Kidney glomerular epithelial cell (primary cell): ENCODE measurements at places on chromosomes 3 and 15.
A peak's percentile ranks its signal among the peaks of the same experiment; 100 is the strongest.

DNA sequence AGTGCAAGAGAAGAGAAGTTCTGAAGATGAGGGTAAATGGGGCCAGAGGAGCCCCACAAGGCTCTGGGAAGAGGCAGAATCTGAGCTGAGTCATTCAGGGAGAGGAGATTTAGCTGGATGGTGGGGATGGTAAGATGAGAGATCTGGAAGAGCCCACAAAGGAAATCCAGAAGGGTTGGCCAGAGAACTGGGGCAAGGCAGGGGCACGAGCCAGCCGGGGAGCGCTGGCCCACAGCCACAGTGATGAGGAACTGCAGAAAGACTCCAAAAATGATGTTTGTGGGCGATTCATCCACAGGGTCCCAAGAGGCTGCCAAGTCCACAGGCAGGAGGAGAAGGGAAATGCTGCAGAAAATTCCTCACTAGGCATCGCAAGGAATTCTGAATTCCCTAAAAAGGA is 75.9 kb upstream of the ATP2B2 start:
- DNase-seq = no peak

DNA sequence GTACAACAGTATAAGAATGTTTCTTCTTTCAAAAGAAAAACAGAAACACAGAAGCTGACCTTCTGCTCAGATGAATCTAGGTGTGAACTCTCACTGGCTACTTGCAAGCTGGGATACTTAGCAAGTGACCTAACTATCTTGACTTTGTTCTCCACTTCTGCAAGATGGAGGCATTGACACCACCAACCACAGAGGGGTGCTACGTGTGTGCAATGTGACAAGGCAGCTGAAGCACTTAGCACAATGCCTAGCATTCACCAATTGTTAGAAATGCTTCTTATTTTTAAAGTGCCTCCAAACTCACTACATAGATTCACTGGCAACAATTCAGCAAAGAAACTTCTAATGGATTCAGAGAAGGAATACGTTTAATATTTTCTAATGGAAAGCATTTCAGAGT is 331.4 kb upstream of the WNT5A start:
- no peak for DNase-seq

DNA sequence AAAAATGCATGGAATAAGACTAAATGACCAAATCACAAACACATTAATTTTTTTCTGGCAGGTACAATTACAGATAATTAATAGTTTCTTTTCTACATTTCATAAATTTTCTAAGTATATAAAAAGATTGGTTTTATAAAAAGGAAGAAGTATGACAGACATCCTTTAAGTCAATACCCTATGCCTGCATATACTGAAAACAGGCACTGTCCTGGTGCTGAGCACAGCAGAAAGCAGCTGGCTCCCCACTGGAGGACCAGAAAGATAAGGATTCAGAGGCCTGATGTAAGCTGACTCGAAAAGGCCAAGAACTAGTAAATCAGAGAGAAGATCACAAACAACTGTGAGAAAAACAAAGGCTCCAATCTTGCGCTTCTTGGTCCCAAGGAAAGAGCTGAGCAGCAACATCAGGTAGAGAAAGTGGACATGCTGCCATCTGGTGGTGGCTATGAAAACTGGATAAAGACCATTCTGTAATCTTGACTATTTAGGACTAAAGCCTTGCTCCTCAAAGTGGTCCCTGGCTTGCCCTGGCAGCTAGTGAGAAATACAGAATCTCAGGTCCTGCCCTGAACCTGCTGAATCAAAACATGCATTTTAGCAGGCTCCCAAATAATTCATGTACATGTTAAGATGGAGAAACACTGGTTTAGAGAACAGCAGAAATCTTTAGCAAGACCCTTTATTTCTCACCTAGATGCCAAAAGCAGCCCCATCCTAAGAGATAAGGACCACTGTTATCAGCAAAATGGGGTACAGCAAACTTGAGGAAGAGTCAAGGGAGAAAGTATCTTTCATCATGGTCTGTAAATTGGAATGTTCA is 76.0 kb downstream of the TRANK1 start:
- DNase-seq = peak; percentile 32

DNA sequence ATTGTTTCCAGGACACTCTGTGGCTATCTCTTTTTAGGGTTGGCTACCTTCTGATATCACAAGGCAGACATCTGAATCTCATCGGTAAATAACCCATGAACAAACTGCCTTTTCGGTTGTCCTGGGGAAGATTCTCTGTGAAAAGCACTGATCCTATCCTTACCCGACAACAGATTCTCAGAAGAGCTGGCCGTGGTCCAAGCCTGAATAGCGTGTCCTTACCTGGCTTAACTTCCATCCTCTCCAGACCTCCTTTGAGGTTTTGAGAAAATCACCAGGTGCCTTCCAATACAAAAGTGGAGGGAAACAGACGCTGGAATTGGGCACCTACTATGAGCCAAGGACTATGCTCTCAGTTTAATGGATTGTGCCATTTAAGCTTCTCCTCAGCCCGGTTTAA is 87.4 kb upstream of the ARHGEF3 start:
- DNase-seq = no peak

GRCh38 chr15:39752246-39752645 is 30.4 kb downstream of the FSIP1 start:
- DNase-seq = peak; percentile 18

- DNase-seq = no peak
These were observed 130.0 kb upstream of the TJP1 start for GRCh38 chr15:29952225-29952624.

- no peak for DNase-seq
These were observed 1.2 kb downstream of the DUOX2 start for GRCh38 chr15:45112591-45113379.

- DNase-seq = no peak
These were observed 77.5 kb downstream of the IGF1R start for GRCh38 chr15:98725874-98726273.

GRCh38 chr15:100901702-100902435 is 17.3 kb upstream of the LRRK1 start:
- no peak for DNase-seq

GRCh38 chr3:177114253-177114652 is 83.0 kb downstream of the TBL1XR1 start:
- DNase-seq = no peak

- DNase-seq = peak; percentile 98
These were observed 74.3 kb downstream of the MYO1E start for GRCh38 chr15:59298225-59298853.

GRCh38 chr3:11757441-11757875 is 89.2 kb downstream of the TAMM41 start:
- no peak for DNase-seq

- DNase-seq = peak; percentile 13
These were observed 140.3 kb downstream of the TBC1D5 start for GRCh38 chr3:17602126-17602525.

GRCh38 chr3:142725357-142725739 is 1.5 kb downstream of the TRPC1 start:
- no peak for DNase-seq

DNA sequence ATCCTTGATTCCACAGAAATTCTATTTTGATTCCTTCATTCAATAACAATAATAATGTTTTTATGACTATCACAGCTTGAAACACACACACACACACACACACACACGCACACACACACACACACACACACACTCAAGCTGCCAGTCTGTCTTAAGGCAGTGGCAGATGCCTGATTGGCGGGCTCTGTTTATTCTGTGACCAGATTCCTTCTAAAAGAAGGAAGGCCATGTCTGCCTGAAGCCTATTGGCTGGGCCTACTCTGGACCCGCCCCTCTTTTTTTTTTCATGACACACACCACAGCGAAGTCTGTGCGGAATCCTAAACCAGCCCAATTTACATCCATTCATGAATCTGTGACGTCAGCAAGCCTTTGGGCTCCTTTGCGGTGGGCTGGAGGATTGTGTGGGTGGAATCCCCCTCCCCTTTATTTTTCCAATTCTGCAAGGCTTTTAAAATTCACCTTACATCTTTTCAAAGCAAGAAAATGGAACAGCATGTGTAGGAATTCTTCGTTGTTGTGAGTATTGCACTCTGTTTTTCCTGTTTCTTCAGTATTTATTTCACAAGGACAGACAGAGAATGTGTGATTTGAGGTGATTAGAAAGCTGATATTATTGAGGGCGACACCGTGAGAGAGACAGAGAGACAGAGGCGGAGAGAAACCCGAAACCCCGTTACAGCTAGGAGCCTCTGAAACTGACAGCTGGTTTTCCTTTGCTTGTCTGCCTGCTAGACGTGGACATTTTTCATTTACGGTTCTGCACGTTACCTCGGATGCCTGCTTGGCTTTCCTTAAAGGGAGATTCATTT is at the start of gene MAP3K13:
TSS of gene MAP3K13 (plus strand) at position 287 of the 812 bp plus-strand sequence. CDS start 65,446 bp downstream, outside the sequence.
- DNase-seq = peak; percentile 93

DNA sequence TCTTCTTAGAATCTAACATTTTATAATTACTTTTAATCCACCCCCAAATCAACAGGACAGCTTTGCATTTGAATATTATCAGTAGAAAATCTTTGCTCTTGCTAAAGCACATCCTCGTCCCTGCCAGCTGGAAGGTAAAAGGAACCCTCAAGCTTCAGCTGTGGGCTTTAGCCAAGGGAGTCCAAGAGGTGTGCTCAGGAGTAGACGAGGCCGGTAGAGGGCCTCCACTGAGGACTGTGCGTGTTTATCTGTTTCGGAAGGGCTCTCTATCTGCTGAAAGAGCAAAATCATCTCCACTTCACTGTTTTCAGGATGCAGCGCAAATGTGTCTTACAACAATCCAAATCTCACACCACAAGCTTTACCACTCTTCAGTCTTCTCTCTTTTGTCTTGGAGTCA is 257.4 kb upstream of the IL12A start:
- DNase-seq = no peak
